ENCODE measurements at places on chromosomes 4 and X.
A peak's percentile ranks its signal among the peaks of the same experiment; 100 is the strongest.

DNA sequence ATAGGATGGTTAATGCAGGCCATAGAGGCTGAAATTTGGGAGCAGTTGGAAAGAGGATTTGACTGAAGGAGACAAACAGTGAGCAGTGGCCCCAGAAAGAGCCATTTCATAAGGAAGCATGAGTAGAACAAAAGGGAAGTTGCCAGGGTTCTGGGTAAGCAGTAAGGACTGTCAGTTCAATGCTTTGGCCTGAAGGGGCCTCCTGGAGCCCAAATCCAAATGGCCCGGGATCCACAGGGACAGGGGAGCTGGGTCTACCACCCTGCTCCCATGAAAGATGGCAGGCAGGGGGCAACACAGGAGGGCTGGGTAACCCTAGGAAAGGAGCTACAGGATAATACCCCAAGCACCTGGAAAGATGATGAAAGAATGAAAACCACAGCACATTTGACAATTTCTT is 4.1 kb upstream of the INTS6L start:
- no peak for DNase-seq

DNA sequence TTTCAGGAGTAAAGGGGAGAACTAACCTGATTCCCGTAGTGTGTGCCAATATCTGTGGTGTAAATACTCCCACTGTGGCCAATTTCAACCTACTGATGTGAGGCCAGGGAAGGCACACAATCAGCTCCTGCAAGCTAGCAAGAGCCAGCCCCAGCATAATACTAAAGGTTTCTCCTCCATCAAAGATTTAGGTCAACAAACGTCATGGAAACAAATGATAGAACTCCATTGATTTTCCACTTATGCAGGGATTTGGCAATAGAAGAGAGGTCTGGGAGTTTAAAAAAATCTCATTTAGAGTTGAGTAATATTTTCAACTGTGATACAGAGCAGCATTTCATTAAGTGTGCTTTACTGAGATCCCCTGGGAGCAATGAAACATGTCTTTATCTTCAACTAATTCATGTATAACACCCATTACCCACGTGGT is 15.8 kb upstream of the VEGFD start:
- no peak for DNase-seq

GRCh38 chrX:867502-867901 is 236.9 kb downstream of the SHOX start:
- DNase-seq, result no peak

- DNase-seq, result no peak
Observed at GRCh38 chr4:181376058-181376457, 867.1 kb upstream of the TENM3 start.

- DNase-seq, result no peak
Observed at GRCh38 chrX:42241421-42241820, 318.1 kb upstream of the CASK start.

DNA sequence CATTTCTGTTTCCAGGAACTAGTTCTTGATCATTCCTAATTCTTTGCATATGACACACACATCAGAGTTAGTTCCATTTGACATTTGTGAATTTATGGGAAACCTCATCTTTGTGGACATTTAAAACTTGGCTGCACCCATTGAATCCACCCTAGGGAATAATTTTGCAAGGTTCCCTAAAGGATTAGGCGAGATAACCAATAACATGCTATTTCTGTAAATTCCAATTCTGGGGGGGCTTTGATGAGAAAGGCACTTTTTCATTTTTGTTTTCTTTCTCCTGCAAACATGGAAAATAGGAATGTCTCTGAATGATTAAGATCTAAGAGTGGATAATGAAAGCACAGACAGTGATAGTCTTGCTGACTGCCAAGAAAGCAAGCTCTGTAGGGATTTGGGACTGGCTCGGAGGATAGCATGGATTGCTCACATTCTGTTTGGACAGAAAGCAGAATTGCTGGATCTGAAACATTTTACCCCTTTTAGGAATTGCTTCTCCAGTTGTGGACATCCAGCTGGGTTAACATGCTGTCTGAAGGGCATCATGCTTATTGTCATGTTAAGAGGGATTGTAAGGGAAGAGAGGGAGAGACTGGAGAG is 145.1 kb downstream of the NHS start:
- DNase-seq, result no peak

GRCh38 chr4:36919721-36920120 is 324.8 kb upstream of the NWD2 start:
- no peak for DNase-seq

DNA sequence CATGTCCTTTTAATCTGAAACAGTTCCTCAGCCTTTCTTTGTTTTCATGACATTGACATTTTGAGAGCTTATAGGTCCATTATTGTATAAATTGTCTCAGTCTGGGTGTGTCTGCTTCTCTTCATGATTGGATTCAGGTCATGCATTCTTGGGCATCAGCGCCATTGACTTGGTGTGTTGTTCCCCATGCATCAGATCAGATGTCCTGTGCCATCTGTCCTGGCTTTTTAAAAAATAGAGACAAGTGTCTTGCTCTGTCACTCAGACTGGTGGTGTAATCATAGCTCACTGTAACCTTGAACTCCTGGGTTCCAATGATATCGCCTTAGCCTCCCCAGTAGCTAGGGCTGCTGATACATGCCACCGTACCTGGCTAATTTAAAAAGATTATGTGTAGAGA is 55.7 kb downstream of the TBC1D14 start:
- DNase-seq, result no peak

DNA sequence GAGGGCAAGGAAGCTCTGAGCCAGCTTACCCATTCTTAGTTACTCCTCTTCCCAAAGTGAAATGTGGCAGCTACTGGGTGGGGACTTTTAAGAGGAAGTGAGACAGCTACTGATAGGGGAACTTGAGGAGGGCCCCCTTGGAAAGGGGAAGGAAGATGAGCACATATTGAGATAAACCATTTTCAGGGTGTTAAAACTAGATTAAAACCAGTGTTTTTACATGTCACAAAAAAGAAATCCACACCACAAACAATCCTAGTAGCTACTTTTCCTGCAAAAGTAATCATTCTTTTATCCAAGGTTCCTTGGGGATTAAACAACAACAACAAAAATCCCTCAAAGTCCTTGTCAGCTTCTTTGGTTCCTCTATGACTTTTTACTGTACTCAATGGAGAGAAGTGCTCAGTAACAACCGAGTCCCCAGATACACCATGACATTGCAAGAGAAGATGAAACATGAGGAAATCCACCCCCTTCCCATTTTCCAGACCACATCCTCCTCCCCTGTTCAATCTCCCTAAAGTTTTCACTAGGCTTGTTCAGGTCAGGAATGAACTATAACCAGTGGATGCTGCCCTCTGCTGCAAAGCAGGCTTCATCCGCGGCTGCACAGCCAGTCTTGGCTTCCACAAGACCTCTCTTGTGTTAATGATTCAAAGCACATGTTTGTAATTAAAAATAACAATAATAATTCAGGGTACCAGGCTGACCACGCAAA is 113.5 kb upstream of the TMEM164 start:
- no peak for DNase-seq

GRCh38 chr4:80115368-80116181 is 42.5 kb upstream of the ANTXR2 start:
- no peak for DNase-seq

- no peak for DNase-seq
Observed at GRCh38 chr4:172683021-172683420, 485.6 kb upstream of the GALNT7 start.

GRCh38 chr4:180999217-180999616 is 1244.0 kb upstream of the TENM3 start:
- no peak for DNase-seq

DNA sequence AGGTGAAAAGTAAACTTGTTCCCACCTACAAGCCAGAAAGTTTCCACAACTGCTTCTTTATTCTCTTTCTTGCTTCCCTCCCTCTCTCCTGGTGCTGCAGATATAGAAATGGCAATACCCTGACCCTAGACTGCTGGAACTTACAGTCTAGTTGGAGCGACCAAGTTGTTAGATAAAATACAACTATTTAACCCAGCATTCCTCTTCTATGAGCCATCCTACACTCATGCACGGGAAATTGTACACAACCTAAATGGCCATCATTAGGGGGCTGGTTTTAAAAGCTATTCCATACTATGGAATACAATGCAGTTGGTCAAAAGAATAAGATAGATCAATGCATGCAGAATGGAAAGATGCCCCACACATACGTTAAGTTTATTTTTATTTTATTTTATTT is 41.1 kb downstream of the PJA1 start:
- DNase-seq, result no peak

- no peak for DNase-seq
Observed at GRCh38 chr4:76141241-76141640, 7.0 kb downstream of the NUP54 start.

- DNase-seq, result no peak
Observed at GRCh38 chr4:915595-915994, 16.5 kb downstream of the GAK start.

DNA sequence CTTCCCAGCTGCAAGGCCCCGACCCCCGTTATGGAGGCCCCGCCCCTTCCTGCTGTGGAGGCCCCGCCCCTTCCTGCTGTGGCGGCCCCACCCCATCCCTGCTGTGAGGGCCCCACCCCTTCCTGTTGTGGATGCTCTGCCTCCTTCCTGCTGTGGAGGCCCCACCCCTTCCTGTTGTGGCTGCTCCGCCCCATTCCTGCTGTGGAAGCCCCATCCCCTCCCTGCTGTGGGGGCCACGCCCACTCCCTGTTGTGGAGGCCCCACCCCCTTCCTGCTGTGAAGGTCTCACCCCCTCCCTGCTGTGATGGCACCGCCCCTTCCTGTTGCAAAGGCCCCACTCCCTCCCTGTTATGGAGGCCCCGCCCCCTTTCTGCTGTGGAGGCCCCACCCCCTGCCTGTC is 104.9 kb upstream of the PSAPL1 start:
- peak; percentile 17 for DNase-seq

DNA sequence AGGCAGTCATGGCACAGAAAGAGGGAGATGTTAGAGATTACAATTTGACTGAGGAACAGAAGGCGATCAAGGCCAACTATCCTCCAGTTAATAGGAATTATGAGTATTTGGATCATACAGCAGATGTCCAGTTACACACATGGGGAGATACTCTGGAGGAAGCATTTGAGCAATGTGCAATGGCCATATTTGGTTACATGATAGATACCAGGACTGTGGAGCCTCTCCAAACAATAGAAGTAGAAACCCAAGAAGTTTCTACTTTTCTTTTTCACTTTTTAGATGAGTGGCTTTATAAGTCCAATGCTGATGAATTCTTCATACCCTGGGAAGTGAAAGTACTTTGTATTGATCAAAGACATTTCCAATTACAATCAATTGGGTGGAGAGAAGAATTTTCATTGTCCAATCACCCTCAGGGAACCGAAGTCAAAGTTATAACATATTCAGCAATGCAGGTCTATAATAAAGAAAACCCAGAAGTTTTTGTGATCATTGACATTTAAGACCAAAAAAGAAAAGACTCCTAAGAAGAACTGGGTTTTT is 139.1 kb downstream of the MAB21L2 start:
- no peak for DNase-seq

- DNase-seq, result no peak
Observed at GRCh38 chr4:150570862-150571261, 11.1 kb upstream of the MAB21L2 start.

GRCh38 chr4:52949336-52949735 is 87.2 kb downstream of the RASL11B start:
- no peak for DNase-seq

- no peak for DNase-seq
Observed at GRCh38 chrX:148600131-148600530, 99.7 kb downstream of the AFF2 start.

DNA sequence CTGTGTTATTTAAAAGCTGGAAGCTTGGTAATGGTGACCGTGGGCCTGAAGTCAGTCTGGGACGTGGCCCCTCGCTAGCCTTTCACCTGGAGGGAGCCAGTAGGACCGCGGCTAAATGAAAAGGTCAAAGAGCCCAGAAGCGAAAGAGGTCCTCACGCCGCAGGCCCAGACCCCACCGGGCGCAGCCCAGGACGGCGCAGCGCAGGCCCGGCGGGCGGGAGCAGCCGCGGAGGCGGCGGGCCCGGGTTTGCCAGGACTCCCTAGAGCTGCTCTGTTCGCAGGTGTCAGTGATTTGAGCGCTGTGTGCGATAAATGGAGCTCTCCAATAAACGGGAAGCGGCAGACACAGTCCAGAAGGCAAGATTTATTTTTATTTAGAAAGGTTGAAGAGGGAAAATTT is 56.2 kb upstream of the STIM2 start:
- DNase-seq, result no peak

- no peak for DNase-seq
Observed at GRCh38 chr4:180832073-180832472, 1411.1 kb upstream of the TENM3 start.

DNA sequence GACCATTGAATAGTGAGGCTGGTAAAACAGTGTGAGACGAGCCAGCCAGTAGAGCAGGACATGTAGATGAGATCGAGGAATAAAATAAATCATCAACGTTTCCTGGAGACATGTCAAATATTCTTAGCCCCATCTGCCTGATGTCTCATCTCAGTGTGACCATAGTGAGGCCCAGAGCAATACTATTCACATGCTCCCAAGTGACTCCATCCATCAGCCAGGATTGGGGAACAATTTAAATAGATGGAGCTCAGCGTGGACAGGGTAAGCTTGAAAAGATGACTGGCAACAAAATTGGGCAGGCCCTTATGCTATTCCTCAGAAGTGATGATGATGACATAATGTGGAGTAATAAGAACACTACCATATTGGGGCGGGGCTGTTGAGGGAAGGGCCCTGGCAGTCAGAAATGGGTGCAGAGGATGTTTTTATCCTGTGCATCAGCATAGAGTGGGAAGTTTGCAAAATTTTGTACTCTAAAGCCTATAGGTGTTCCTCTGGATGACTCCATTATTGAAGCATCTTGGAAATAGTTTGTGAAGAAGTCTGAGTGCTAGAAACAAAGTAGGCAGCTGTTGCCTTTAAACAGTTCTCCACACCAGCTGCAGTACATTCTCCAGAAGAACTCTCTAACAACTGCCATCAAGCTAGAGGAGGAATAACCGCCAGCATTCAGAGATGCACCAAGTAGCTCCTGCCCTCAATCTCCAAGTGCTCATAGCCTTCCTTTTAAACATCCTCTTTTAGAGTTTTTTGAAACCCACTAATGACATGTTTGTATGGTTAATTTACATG is 333.0 kb downstream of the DCHS2 start:
- DNase-seq, result no peak

Data from stimulated activated CD4-positive, alpha-beta T cell treated with anti-CD3 and anti-CD28 coated beads, Interleukin-4, amount 100 ng/mL, for 24 hours (primary cell).